ENCODE measurements at places on chromosomes 13 and 19.

GRCh38 chr13:70469077-70469476 lies 360.8 kb upstream of the KLHL1 start:
- DNase-seq = no peak

- DNase-seq = no peak
These were observed 788.9 kb downstream of the UQCRFS1 start for GRCh38 chr19:28424077-28424476.

GRCh38 chr13:94813920-94814475 lies 101.7 kb upstream of the SOX21 start:
- no peak for DNase-seq

DNA sequence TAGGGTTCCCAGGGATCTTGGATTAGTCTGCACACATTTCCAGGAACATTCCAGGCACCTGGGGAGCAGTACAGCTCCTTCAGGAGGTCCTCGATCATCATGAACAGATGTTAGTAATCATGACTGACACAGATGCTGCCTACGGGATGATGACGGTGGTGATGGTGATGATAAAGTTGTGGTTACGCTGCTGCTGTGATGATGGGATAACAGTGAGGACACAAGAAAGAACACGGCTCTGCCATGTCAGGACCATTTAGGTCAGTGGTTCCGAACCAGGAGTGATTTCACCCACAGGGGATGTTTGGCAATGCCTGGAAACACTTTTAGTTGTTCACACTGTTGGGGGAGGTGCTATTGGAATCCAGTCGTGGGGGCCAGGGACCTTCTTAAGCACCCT lies 1193.0 kb downstream of the UQCRFS1 start:
- DNase-seq = no peak

- no peak for DNase-seq
These were observed at the start of gene TRAPPC5 for GRCh38 chr19:7680606-7681339. TRAPPC5 (plus strand) TSS chr19:7680833; CDS start chr19:7682254, 1,421 bp downstream.

GRCh38 chr19:46533078-46533620 lies 37.5 kb upstream of the PNMA8B start:
- no peak for DNase-seq
